ENCODE measurements at places on chromosomes 5 and 9.

- no peak for DNase-seq
Measured at GRCh38 chr9:68595868-68596267, 55.2 kb upstream of the TMEM252 start.

DNA sequence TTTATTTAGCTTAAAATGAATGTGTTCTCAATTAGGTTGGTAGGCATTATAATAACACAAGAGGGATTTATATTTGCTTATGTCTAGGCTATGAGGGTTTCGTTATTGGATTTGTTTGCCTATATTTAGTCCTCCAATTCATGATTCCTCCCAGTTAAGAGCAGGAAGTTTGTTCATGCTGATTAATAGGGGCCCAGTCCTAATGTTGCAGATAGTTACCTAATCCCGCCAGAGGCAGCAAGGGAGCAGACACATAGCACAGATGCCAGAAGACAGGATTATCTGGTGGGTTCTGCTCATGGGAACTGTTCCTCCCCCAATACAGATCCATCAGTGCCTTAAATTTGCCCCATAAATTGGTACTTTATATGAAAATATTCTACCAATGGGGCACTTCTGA, 100.8 kb upstream of the TLE4 start:
- DNase-seq = no peak

DNA sequence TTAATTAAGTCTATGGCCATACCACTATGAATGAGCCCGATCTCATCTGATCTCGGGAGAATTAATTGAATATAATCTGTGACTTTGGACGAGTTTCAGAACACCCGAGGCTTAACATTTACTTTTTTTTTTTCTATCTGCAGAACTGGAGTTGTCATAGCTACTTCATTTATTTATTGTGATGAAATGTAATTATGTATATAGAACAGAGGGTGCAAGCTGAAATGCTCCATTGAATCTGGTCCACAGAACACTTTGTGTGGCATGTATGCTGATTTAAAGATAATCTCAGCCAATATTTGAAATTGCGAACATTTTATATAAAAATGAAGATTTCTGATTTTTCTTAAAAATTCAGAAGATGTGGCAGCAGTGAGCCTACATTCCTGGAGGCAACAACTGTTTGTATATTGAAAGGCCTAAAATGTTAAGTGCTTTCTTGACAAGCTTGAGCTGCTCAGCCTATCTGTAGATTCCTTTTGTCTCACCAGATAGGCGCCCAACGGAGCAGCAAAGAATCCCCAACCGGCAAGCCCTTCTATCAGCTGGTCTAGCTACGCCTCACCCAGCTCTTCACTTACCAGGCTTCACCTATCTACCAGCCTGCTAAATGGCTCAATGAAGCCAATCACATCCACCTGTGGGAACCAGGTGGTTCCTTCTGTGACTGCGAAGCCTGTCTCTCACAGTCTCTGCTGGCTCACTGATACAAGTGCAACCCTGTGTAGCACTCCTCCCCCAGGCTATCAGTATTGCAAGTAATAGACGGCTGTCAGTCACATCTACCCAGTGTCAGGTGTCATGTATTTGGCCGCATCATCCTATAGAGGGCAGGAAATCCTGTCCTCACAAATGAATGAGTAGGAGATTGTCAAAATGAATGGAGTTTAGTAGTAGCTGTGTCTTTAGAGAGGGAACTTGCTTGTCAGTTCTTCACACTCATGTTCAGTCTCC, 170.6 kb upstream of the MRPS30 start:
- no peak for DNase-seq

GRCh38 chr5:145689235-145689634, 145.9 kb downstream of the PRELID2 start:
- DNase-seq = no peak

DNA sequence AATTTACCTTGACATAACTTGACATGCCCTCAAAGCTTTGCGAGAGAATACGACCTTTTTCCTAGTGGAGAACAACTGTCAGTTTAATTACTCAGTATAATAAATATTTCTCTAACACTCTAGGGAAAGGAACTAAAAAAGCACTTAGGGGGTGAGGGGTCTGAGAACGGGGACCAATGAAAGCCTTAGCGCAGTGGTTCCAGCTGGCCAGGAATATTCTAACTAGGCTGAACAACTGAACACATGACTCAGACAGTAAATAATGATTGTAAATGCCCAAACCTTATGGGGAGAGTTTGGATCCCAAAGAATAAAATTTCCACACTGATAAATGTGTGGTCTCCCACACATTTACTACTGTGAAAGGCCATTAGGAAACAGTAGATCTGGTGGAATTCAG, 14.9 kb downstream of the MYO10 start:
- DNase-seq = no peak

All from GM18507 (cell line).